Metanephros (tissue), 2 donors: ENCODE measurements at places on chromosomes 5 and 9. TPM values are rescaled to one million over a fixed set of nuclear protein-coding genes. Genes with fewer than 3 reads are reported as not detected.

The GPR151 gene
- not detected for total RNA-seq

The ERMP1 gene
- total RNA-seq, result 55.2 TPM

The FSTL4 gene
- total RNA-seq, result 2.6 TPM

The SLC6A18 gene
- total RNA-seq, result 0.70 TPM

The SELENOP gene
- 366 TPM for total RNA-seq

The UGT3A2 gene
- 4.4 TPM for total RNA-seq

The BHMT gene
- total RNA-seq, result 359 TPM

The PCDHGA9 gene
- 9.8 TPM for total RNA-seq

The GABRA1 gene
- 0.29 TPM for total RNA-seq
